ENCODE measurements at places on chromosomes 3 and 15. TPM values are rescaled to one million over a fixed set of nuclear protein-coding genes. Genes with fewer than 3 reads are reported as not detected.

DNA sequence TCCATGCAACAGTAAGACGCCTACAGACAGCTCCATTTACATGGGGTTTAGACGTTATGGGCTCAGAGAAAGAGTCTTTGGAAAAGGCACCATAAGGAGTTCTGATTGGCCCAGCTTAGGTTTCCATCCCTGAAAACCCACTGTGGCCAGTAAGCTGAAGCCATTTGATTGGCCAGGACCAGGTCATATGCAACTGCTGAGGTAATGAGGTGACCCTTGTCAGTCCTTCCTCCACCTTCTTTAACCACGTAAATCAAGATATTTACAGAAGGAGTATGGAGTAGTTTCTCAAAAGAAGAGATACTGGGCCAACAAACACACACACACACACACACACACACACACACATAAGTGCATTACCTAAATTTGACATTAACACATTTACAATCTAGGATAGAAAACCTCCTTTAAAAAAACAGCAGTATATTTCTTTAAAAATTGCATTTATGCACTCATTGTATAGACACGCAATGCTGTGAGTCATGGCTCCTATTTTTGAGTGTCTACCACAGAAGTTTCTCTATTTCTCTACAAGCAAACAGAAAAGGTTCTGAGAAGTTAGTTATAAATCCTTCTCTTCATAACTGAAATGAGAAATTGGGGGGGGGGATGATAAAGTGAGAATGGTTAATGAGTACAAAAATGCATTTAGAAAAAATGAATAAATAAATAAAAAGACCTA, 16.3 kb upstream of the MB21D2 start:
- no peaks in the 10 kb centered on the region for H3K27me3 ChIP-seq
- no peak overlapping the region for H3K27ac ChIP-seq
- no peaks in the 10 kb centered on the region for H3K4me1 ChIP-seq
- H3K4me3 ChIP-seq, result no peak overlapping the region

- H3K27ac ChIP-seq, result no peak overlapping the region
- no peaks in the 10 kb centered on the region for H3K4me1 ChIP-seq
- no peak for DNase-seq
- H3K36me3 ChIP-seq, result no peaks in the 10 kb centered on the region
Measured at GRCh38 chr15:74257105-74257504, 21.0 kb downstream of the CCDC33 start.

ZNF620 gene
- total RNA-seq, result 4.1 TPM

- no peaks in the 10 kb centered on the region for H3K36me3 ChIP-seq
- no peaks in the 10 kb centered on the region for H3K4me1 ChIP-seq
- no peaks in the 10 kb centered on the region for H3K27me3 ChIP-seq
- peak overlapping the region; percentile 100 for H3K27ac ChIP-seq
- no peak for DNase-seq
- H3K4me3 ChIP-seq, result peak overlapping the region; percentile 88
Measured at GRCh38 chr3:136194409-136195257, 1.5 kb downstream of the MSL2 start.

GRCh38 chr15:68317281-68318007, 39.9 kb downstream of the FEM1B start:
- DNase-seq, result peak; percentile 35
- no peaks in the 10 kb centered on the region for H3K4me1 ChIP-seq
- H3K36me3 ChIP-seq, result no peaks in the 10 kb centered on the region
- H3K27ac ChIP-seq, result no peak overlapping the region

DNA sequence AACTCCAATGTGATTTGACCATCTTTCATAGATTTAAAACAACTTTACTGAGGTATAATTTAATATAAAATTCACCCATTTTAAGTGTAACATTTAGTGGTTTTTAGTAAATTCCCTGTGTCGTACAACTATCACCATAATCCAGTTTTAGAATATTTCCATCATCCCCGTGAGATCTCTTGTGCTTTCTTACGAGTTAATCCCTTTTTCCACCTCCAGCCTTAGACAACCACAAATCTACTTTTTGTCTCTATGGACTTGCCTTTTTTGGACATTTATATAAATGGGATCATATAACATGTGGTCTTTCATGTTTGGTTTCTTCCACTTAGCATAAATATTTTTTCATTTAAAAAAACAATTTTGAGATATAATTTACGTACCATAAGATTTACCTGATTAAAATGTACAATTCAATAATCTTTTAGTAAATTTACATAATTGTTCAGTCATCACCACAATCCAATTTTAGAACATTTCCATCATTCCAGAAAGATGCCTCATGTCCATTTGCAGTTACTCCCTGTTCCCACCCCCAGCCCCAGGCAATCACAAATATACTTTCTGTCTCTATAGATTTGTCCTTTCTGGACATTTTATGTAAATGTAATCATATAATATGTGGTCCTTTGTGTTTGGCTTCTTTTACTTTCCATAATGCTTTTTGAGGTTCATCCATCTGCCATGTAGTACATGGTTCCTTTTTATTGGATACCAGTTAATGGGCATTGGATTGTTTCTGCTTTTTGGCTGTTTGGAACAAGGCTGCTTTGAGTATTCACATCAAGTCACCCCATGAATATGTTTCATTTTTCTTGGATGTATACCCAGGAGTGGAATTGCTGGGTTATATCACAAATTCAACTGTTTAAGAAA, 3.1 kb downstream of the OXSR1 start:
- no peak overlapping the region for H3K27ac ChIP-seq
- peaks cover 4% of the 10 kb centered on the region for H3K4me1 ChIP-seq
- DNase-seq, result no peak
- no peak overlapping the region for H3K4me3 ChIP-seq

- H3K36me3 ChIP-seq, result no peaks in the 10 kb centered on the region
- H3K27me3 ChIP-seq, result no peaks in the 10 kb centered on the region
Measured at GRCh38 chr15:63200464-63201249, 11.3 kb downstream of the RAB8B start.

COX5A gene
- total RNA-seq, result 55.6 TPM

DNA sequence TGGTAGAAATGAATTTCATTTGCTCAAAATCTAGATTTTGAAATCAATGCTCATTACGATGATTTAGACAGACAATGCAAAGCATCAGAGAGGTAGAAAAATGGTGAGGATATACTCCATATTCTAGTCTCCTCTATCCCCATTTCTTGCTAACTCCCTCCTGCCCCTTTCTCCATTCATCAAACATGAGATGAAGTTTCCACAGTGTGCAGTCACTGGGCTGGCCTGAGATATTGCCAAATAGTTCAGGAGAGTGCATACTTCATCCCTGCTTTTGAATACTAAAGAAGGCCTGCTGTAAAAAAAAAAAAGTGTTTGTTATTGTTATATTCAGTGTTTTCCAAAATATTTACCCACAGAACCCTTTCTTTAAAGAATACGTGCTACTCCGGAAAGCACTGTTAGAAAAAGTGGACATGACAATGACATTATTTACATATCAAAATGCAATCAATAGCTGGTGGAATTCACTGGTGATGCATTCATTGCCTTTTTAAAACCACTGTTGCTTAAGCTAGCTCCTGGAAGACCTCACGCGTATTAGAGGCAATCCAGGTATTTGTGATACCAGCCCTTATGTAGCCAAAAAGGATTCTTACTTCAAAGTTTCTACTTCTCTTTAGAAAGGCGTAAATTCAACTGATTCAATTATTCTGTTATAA, 247.6 kb upstream of the SOX2 start:
- no peak overlapping the region for H3K27ac ChIP-seq
- no peaks in the 10 kb centered on the region for H3K27me3 ChIP-seq
- H3K4me1 ChIP-seq, result no peaks in the 10 kb centered on the region

DNA sequence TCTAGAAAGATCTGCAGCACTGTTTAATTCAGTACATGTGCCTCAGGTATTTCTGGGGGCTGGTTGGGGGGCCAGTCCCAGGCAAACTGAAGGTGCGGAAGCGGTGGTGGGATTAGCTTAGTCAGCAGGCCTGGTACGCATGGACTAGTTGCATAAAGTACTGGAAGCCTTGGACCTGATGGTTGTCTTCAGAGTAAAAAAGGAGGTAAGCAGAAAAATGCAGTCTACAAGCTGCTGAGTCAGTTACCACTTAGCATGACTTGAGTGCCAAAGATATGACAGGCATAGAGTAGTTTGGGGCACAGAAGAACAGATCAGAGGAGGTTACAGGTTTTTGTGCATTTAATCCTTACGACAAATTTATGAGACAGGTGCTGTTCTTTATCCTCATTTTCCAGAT, 19.9 kb upstream of the GOLGA8J start:
- no peak for DNase-seq
- H3K27me3 ChIP-seq, result no peaks in the 10 kb centered on the region
- no peak overlapping the region for H3K4me3 ChIP-seq

- H3K36me3 ChIP-seq, result no peaks in the 10 kb centered on the region
- DNase-seq, result no peak
- no peaks in the 10 kb centered on the region for H3K27me3 ChIP-seq
- H3K4me3 ChIP-seq, result no peak overlapping the region
Measured at GRCh38 chr3:147518465-147518864, 109.3 kb downstream of the ZIC1 start.

LSMEM2 gene
- not detected for total RNA-seq

- H3K36me3 ChIP-seq, result no peaks in the 10 kb centered on the region
- H3K27me3 ChIP-seq, result no peaks in the 10 kb centered on the region
- no peak overlapping the region for H3K4me3 ChIP-seq
- H3K4me1 ChIP-seq, result no peaks in the 10 kb centered on the region
- no peak for DNase-seq
Measured at GRCh38 chr3:23448998-23449537, 245.9 kb downstream of the UBE2E2 start.

DNA sequence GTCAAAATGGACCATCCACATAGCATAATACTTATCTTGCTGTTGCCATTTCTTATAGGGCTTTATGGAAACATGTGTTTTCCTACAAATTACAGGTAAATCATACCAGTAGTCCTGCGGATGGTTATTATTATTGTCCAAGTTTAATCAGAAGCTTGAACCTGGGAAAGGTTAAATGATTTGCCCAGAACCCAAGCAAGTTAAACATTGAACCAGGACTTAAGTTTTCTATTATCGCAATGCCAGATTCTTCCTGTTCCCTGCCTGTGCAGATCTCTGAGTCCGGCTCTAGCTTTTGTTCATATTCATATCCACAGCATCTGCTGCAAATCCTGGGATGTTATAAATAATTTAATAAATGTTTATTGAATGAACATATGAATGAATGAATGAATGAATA, 12.5 kb downstream of the LPP start:
- H3K4me1 ChIP-seq, result peaks cover 3% of the 10 kb centered on the region
- H3K27me3 ChIP-seq, result no peaks in the 10 kb centered on the region
- no peaks in the 10 kb centered on the region for H3K36me3 ChIP-seq
- H3K27ac ChIP-seq, result no peak overlapping the region
- H3K4me3 ChIP-seq, result no peak overlapping the region

- H3K4me3 ChIP-seq, result no peak overlapping the region
- no peak for DNase-seq
- no peak overlapping the region for H3K27ac ChIP-seq
- H3K36me3 ChIP-seq, result no peaks in the 10 kb centered on the region
Measured at GRCh38 chr3:88307666-88308065, 157.9 kb downstream of the C3orf38 start.

DNA sequence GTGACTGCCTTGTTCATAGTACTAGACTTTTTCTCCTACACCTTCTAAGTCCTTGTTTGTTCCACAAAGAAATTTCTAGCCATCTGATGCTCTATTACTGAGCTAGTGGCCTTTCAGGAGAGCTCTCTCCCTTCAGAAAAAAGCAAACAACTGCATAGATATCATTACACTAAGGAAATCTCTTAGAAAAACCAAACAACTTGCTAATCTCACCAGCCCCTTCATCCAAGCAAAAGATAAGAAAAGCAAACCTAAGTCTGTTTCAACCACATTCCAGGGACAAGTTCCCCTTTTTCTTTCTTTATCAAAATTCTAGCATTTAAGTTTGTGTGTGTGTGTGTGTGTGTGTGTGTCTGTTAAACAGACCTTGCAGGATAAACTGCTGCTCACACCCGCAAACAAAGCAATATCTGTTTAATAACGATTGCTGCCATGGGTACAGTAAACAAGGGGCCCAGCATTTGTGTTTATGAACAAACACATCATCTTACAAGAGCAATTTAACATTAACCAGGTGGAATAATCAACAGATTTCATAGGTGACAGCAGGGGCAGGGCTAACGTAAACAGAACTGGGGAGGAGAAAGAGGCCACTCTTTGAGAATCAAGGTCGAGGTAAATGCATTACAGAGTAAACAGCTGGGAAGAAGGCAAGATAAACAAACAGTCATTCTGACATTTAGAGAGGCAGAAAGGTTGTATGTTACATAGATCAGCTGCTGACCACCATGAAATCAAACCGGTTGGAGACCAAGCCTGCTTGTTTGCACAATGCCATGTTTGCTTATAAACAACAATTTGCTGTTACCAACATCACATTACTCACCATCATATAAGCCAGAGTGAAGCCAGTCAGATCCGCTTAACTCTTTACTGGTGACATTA, 375.1 kb downstream of the FOXP1 start:
- H3K4me1 ChIP-seq, result no peaks in the 10 kb centered on the region
- DNase-seq, result no peak
- H3K27me3 ChIP-seq, result no peaks in the 10 kb centered on the region
- H3K27ac ChIP-seq, result peak overlapping the region; percentile 40
- no peak overlapping the region for H3K4me3 ChIP-seq
- H3K36me3 ChIP-seq, result no peaks in the 10 kb centered on the region

TYRO3 gene
- total RNA-seq, result 36.8 TPM

AGTR1 gene
- total RNA-seq, result 17.3 TPM

GP5 gene
- not detected for total RNA-seq

DNA sequence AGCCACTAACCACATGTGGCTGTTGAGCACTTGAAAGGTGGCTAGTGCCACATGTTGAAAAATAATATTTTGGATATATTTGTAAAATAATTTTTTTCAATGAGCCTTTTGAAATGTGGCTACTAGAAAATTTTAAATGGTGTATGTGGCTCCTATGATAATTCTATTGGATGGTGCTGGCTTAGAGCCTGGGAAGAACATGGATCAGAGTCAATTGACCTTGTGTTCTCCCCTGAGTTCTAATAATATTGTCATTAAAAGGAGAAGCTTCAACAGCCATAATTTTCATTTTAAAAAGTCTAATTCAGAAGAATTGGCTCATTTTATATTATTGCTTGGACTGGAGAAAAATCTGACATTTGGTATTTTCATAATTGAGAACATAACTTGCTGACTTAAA, 167.3 kb downstream of the LPP start:
- no peak overlapping the region for H3K27ac ChIP-seq
- no peak for DNase-seq
- H3K36me3 ChIP-seq, result no peaks in the 10 kb centered on the region
- no peak overlapping the region for H3K4me3 ChIP-seq
- no peaks in the 10 kb centered on the region for H3K4me1 ChIP-seq

DNA sequence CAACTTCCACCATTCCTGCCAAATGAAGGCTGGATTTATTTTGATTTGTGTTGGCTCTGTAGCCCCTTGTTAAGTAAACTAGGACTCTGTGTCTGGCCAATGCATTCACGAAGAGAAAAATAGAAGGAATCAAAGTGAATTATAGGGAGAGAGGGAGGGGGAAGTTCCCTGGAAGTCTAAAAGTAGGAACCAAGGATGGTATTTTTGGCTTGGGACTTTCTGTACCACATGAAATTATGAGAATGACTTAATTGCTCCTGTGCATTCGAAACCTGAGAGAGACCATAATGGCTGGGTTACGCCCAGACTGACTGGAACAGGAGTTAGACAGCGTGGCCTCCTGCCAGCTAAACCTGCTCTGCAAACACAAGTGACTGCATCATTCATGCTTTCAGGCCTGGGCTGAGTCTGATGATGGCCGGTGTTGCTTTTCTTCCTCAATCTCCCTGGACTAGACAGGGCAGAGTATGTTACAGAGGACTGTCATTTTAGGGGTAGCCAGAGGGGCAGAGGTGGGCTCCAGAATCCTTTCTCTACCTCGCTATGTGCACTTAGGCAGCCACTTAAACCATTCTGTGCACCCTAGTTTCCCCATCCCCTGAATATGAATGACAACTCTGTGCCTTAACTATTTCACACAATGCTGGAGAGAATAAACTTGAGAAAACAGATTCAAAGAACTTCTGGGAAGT, 58.9 kb downstream of the MYO1E start:
- peak overlapping the region; percentile 16 for H3K27ac ChIP-seq
- no peaks in the 10 kb centered on the region for H3K36me3 ChIP-seq

IQCF5 gene
- not detected for total RNA-seq

PDCD10 gene
- total RNA-seq, result 79.6 TPM

LRRC31 gene
- not detected for total RNA-seq

Data from breast epithelium (tissue), 4 donors.